ENCODE measurements at places on chromosomes 3 and 15. TPM values are rescaled to one million over a fixed set of nuclear protein-coding genes. Genes with fewer than 3 reads are reported as not detected.

The VGLL3 gene
- total RNA-seq, result 61.5 TPM

The P2RY12 gene
- total RNA-seq, result 3.1 TPM

The CNTN4 gene
- 11.3 TPM for total RNA-seq

The HRG gene
- not detected for total RNA-seq

GRCh38 chr3:69510481-69511030 lies 124.7 kb upstream of the FRMD4B start:
- H3K36me3 ChIP-seq, result no peaks in the 10 kb centered on the region
- no peak overlapping the region for H3K4me3 ChIP-seq
- no peak for DNase-seq
- H3K27ac ChIP-seq, result no peak overlapping the region

DNA sequence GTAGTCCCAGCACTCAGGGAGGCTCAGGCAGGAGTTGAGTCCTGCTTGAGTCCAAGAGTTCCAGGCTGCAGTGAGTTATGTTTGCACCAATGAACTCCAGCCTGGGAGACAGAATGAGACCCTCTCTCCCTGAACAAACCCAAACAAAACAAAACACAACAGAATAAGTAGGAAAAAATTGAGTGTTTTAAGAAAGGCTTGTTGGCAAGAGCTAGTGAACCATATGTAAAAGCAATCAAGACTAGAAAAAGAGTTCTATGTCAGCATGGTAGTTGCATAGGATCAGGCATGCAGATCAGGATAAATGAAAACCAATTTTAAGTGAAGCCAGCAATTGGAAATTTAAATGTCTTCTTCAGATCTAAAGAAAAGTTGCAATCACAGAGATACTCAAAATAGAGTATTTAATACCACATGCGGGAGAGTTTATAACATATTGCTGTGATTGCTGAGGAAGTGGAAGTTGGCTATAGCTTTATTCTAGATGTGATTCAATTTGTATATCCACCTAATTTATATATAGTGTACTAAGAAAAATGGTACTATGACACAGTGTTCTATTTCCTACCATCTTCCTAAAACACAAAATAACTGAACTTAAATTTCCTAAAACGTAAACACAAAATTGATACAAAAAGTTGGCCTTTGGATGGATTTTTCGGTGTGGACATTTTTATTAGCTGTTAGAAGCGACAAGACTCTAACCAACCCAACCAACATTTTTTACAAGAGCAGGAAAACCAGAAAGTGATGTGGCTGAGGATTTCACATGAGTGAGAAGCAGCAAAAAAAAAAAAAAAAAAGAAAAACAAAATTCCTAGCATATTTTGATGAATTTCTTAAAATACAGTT lies 101.9 kb upstream of the ROBO1 start:
- H3K36me3 ChIP-seq, result no peaks in the 10 kb centered on the region
- DNase-seq, result no peak
- no peak overlapping the region for H3K4me3 ChIP-seq
- H3K4me1 ChIP-seq, result no peaks in the 10 kb centered on the region
- no peak overlapping the region for H3K27ac ChIP-seq
- H3K27me3 ChIP-seq, result no peaks in the 10 kb centered on the region

GRCh38 chr3:114418107-114418506 lies 124.3 kb downstream of the TIGIT start:
- H3K36me3 ChIP-seq, result no peaks in the 10 kb centered on the region
- H3K4me1 ChIP-seq, result peaks cover 18% of the 10 kb centered on the region
- H3K27me3 ChIP-seq, result no peaks in the 10 kb centered on the region
- H3K4me3 ChIP-seq, result no peak overlapping the region

DNA sequence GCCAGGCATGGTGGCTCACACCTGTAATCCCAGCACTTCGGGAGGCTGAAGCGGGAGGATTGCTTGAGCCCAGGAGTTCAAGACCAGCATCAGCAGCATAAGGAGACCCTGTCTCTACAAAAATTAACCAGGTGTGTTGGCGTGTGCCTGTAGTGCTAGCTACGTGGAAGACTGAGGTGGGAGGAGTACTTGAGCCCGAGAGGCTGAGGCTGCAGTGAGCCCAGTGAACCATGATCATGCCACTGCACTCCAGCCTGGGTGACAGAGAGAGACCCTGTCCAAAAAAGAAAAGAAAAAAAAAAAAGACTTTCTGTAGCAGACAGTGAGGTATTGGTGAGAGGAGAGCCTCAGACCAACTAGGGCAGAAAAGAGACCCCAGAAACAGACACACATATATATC lies 263.8 kb downstream of the XXYLT1 start:
- DNase-seq, result peak; percentile 27
- no peaks in the 10 kb centered on the region for H3K36me3 ChIP-seq
- no peak overlapping the region for H3K27ac ChIP-seq
- H3K4me3 ChIP-seq, result no peak overlapping the region
- no peaks in the 10 kb centered on the region for H3K27me3 ChIP-seq

DNA sequence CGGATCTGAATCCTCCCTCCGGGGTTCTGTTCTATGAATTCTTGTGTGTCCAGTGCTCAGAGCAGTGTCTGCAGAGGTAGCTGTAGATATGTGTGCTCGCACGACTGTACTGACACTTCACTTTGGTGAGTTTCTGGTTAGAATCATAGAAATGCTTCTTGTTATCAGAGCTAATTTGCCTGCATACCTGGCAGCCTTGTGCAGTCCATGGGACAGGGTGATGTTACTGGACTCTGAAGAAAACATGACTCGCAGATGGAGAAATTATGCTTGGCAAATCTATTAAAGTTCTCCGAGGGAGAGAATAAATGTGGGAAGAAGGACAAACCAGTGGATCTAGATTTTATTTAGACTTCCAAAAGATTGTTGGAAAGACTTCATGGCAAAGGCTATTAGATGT lies 12.2 kb downstream of the CGNL1 start:
- H3K4me1 ChIP-seq, result peaks cover 9% of the 10 kb centered on the region
- peak overlapping the region; percentile 63 for H3K27ac ChIP-seq
- H3K36me3 ChIP-seq, result no peaks in the 10 kb centered on the region
- no peak overlapping the region for H3K4me3 ChIP-seq
- no peaks in the 10 kb centered on the region for H3K27me3 ChIP-seq

All from upper lobe of right lung (tissue), 1 donor.